Right kidney (tissue), 9 donors: ENCODE measurements at places on chromosomes 11 and 22.

DNA sequence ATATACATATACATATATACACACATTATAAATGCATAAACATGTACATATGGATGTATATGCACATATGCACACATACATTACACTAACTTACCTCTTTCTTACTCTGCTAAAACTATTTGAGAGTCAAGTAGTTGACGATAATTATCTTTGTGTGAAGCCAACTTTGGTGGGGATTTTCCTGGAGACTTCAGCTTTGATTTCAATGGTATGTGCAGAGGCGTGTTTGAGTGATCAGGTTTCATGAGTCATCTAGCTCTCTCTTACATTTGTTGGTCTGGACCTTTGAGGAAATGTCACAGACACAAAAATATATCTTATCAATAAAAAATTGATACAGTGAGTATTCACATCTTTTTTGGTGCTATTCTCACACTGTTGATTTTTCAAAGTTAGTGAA, 769.1 kb upstream of the LUZP2 start:
- no peak for DNase-seq

- no peak for DNase-seq
Measured at GRCh38 chr11:100965346-100965745, 164.3 kb downstream of the PGR start.

GRCh38 chr22:28450109-28450508, 229.5 kb downstream of the TTC28 start:
- no peak for DNase-seq

GRCh38 chr22:49687333-49687732, 140.3 kb downstream of the BRD1 start:
- no peak for DNase-seq

GRCh38 chr11:120097721-120098385, 40.1 kb downstream of the TRIM29 start:
- no peak for DNase-seq

DNA sequence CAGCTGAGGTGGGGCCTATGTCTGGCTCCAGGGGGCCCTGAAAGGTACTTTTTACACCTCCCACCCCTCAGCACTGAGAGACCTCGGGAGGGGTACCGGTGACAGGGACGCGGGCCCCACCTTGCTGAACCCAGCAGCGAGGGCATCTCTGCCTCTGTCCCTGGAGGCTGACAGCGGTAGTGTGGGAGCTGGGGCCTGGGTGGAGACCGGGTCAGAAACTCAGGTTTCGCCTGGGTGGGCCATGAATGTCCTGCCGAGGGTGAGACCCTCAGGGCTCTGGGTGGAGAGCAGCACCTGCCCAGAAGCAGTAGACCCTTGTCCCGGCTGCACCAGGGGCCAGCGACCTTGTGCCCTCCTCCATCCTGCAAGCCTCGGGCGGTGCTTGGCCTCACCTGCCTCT, 22.2 kb downstream of the PTDSS2 start:
- no peak for DNase-seq

DNA sequence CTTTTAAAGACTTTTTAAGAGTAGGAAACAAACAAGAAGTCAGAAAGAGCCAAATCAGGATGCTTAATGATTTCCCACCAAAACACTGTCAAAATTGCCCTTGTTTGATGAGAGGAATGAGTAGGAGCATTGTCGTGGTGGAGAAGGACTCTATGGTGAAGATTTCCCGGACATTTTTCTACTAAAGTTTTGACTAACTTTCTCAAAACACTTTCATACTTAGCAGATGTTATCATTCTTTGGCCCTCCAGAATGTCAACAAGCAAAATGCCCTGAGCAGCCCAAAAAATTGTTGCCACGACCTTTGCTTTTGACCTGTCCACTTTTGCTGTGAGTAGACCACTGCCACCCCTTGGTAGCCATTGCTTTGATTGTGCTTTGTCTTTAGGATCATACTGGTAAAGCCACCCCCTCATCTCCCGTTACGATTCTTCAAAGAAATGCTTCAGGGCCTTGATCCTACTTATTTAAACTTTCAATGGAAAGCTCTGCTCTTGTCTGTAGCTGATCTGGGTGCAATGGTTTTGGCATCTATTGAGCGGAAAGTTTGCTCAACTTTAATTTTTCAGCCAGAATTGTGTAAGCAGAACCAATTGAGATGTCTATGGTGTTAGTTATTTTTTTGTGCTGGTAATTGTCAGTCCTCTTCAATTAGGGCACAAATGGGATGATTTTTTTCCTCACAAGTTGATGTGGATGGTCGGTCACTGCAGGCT, 67.2 kb downstream of the ADM start:
- no peak for DNase-seq

DNA sequence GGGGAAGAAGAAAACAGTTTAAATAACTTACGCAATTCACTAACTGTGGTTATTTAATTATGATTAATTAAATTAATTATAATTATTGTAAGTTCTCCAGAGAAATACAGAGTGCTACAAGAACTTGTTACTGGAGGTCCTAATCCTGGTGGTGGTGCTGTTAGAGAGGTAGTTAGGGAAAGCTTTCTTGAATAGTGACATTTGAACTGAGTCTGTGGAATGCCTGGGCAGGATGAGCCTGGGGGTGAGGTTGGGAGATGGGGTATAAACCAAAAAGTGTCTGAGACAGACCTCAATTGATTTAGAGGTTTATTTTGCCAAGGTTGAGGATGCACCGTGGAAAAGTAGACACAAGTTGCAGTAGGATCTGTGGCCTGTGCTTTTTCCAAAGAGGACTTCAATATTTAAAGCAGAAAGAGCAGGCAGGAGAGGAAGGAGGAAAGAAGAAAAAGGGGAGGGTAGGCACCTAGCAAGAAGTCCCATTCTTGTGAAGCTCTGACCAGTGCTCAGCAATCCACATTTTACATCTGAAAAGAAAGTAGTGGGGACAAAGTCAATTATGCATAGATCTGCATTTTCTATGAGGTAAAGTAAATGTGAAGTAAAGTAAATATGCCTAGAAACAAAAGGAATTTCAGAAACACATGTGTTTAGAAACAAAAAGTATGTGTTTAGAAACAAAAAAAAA, 4.4 kb upstream of the ZNF202 start:
- DNase-seq: no peak

- peak; percentile 82 for DNase-seq
Measured at GRCh38 chr11:128859563-128860441, 7.3 kb downstream of the KCNJ1 start.

DNA sequence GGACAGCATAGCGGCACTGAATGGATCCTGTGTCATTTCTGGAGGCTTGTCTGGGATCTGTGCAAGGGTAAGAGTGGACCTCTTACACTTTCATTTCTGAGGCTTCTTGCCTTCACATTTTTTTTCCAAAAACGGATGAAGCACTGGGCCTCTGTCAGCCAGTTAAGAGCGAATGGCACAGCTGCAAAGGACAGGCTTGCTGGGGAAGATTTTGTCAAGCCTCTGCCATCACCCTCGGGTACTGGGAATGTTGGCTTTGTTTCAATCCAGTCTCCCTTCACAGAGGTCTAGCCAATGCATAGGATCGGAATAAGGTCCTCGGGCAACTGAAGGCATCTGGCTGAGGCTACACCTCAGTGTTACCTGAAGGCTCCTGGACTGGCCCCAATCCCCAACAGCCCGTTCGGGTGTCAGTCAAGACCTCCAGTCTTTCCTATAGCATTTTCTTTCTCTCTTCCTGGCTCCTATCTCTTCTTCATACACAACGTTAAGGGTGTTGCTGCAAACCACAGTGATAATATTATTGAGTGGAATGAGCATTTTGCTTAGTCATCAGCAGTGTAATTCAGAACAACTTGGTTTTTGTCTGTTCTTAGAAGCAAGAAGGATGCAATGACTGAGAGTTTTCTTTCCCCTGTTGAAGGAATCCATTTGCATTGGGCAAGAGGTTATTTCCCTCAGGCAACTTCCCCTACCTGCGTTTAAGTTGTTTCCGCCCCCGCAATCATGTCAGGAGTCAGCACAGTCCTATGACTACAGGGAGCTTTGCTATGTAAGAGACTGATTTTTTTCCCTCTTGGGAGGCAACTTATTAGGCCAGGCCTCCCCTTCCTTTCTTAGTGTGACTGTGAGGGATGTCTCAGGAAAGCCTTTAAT, 22.8 kb downstream of the NPAT start:
- no peak for DNase-seq

- DNase-seq: no peak
Measured at GRCh38 chr11:134074766-134075165, 5.9 kb downstream of the JAM3 start.

DNA sequence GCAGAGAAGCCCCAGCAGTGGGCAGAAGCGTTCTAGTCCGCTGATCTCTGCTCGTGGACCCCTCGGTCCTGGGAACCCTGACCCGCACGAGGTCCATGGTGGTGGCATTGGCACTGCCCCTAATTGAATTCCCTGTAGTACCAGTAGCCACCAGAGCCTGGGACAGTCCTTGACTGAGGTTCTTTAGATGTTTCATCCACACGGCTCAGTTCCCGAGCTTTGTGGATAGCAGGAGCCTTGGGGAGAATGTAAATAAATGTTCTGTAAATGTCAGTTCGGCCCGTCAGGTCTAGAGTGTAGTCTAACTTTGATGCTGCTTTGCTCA, 39.4 kb upstream of the SEPTIN5 start:
- no peak for DNase-seq

- peak; percentile 22 for DNase-seq
Measured at GRCh38 chr11:126336671-126337101, 18.8 kb upstream of the ST3GAL4 start.

GRCh38 chr11:73204711-73205121, 13.4 kb upstream of the P2RY2 start:
- DNase-seq: no peak

GRCh38 chr11:78961247-78961646, 386.6 kb upstream of the NARS2 start:
- peak; percentile 55 for DNase-seq

DNA sequence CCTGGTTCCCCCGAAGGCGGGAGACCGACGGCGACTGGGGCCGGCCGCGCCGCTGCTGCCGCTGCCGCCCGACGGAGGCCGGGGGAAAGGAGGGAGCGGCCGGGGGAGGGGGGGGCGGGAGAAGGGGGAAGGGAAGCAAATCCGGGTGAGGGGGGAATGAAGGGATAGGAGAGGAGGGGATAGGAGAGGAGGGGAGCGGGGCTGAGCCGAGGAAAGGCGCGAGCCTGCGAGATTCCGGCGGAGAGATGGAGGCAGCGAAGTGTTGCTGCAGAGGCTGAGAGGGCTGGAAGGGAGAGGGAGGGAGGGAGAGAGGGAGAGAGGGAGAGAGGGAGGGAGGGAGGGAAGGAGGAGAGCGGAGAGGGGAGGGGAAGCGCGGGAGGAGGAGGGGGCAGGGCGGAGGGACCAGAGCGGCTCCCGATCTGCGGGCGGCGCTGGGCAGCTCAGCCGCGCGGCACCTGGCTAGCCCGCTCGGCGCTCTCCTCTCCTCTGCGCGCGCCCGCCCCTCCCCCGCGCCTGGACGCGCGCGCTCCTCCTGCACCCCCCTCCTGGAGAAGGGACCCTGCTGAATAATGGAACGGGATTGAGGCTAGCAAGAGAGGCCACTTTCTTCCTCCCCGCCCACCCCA, 52.3 kb downstream of the SLC22A12 start:
- peak; percentile 47 for DNase-seq

DNA sequence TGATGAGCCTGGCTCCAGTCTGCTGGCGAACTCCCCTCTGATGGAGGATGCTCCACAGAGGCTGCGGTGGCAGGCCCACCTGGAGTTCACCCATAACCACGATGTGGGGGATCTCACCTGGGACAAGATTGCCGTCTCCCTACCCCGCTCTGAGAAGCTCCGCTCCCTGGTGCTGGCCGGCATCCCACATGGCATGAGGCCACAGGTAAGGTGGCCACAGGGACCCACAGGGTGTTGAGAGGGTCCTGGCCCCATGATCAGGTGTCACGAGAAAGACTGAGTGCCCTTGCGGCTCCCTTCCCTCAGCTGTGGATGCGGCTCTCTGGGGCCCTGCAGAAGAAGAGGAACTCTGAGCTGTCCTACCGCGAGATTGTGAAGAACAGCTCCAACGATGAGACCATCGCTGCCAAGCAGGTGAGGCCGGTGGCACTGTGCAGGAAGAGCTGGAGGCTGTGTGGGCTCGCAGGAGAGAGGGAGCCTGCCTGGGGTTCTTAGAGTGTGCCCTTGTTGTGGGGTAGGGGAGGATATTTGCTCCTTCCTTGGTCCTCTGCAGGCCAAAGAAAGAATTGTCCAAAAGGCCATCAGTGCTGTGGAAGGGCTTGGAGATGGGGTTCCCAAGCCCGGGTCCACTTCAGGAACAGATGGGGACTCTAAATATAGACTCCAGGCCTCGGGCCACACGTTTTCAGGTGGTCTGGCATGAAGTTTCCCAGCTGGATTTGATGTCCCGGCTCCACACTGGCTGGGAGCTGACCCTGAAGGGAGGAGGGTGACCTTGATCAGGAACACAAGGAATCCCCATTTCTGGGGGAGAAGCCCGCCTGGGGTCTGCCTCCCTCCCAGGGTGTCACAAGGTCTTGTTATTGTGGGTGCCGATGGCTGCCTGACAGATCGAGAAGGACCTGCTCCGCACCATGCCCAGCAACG, 34.1 kb downstream of the SGSM3 start:
- DNase-seq: no peak

GRCh38 chr22:36136988-36137387, 23.6 kb downstream of the APOL3 start:
- no peak for DNase-seq

- DNase-seq: peak; percentile 34
Measured at GRCh38 chr11:114348200-114349191, 51.8 kb downstream of the C11orf71 start.

DNA sequence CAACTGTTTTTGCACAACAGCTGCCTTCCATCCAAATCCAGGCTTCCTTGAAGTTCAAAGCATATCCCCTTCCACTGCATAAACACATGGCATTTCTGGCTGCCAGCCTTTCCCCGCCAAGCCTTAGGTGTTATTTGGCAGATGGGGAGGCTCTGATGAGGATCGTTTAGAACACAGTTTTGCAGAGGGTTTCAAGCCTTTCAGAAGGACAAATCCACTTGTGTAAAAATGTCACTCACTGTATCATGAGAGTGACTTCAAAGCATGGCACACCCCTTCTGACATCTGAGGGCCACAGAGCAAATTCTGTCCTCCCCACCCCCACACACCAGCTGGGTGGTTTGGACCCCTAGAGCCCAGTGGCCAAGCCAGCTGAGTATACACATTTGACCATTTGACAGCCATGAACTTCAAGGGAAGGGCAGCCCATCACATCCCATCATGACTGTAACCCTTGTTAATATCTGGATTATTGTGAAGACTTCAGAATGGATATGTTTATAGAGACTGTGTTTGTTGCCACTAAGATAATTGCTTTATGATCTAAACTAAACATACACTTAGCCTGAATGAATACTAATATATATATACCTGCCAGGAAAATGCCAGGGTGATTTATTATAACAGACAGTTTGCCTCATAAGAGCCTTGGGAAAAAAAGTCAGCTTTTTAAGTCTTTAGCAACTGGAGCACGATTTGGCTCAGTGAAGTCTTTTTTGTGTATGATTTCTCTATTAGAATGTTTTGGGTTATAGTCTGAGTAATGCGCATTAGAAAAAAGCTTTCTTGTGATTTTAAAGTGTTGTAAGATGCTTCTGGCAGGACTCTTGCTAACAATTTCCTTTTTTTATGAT, 31.9 kb downstream of the FBLN1 start:
- DNase-seq: peak; percentile 51

DNA sequence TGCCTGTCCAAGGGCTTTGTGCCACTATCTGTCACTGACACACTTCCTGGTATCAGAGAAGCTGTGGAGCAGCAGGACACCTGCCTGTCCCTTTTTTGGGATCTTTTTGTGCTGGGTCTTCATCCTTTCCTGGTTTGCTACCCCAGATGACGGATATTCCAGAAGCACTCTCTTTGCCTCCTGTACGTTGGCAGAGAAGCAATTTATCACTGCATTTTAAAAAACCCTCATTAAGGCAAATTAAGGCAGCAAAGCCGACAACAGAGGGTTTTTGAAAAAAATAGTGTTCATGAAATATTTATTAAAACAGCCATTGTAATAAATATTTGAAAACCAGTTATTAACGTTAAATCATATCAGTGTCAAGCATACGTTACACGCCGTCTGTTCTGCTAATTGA, 209.6 kb upstream of the NTM start:
- DNase-seq: no peak
